ENCODE measurements at places on chromosomes 3 and 15.

DNA sequence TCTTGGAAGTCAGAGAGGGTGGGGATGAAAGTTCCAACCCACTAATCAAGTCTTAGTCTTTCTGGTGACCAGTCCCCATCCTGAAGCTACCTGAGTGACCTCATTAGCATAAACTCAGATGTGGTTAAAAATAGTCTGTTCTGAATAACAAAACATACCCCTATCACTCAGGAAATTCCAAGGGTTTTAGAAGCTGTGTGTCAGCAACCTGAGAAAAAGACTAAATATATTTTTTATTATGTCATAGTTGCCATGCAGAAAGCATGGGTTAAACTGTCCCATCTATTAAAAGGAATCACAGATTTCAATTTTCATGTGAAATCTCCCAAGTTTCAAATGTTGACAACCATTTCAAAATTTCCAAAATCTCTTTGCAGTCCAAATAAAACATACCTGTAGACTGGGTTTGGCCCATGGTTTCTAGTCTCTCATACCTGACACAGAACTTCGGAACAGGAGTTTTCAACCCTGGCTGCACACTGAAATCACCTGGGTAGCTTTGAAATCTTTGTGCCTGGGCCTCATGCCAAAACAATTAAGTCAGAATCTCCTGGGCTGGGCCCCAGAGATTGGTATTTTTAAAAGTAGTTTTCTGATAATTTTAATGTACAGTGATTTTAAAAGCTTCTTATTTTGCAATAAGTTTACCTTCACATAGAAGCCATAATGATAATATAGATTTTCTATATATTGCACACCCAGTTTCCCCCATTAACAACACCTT is 476.3 kb downstream of the RBMS3 start:
- DNase-seq = no peak

DNA sequence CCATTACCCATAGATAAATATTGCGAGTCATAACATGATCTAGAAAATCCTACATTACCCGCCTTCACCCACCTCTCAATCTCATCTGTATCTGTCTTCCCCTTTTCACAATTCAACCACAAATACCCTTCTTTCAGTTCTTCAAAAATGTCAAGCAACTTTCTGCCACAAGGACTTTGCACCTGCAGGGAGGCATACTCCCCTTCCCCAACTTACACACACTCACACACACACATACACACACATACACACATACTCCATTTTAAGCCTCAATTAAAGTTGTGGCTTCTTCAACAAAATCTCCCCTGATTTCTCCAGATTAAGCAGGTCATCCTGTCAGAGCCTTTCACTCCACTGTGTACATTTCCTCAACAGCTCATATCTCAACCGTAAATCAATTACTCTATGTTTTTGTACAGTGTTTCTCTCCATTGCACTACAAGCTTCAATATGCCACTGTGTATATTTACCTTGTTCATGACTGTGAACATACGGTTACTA is 33.1 kb upstream of the CCDC50 start:
- DNase-seq = no peak

DNA sequence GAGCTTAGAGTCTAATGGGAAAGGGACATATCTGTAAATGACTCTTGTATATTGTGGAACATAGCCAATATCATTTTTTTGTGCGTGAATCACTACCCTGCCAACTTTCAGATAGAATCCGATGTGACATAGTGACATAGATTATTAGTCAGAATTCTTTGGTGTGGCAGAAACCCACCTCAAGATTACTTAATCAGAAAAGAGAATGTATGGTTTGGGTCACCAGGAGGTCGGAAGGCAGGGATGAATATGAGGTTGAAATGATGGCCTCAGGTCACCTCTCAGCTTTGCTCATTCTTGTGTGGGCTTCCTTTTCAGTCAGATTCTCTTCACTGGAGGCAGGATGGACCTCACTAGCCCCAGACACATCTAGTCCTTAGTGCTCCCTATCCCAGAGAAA is 41.4 kb downstream of the SNAPC5 start:
- DNase-seq = no peak

GRCh38 chr15:94259121-94259751 is 27.9 kb downstream of the MCTP2 start:
- DNase-seq = no peak

GRCh38 chr3:158085931-158086330 is 20.3 kb downstream of the SHOX2 start:
- DNase-seq = no peak

DNA sequence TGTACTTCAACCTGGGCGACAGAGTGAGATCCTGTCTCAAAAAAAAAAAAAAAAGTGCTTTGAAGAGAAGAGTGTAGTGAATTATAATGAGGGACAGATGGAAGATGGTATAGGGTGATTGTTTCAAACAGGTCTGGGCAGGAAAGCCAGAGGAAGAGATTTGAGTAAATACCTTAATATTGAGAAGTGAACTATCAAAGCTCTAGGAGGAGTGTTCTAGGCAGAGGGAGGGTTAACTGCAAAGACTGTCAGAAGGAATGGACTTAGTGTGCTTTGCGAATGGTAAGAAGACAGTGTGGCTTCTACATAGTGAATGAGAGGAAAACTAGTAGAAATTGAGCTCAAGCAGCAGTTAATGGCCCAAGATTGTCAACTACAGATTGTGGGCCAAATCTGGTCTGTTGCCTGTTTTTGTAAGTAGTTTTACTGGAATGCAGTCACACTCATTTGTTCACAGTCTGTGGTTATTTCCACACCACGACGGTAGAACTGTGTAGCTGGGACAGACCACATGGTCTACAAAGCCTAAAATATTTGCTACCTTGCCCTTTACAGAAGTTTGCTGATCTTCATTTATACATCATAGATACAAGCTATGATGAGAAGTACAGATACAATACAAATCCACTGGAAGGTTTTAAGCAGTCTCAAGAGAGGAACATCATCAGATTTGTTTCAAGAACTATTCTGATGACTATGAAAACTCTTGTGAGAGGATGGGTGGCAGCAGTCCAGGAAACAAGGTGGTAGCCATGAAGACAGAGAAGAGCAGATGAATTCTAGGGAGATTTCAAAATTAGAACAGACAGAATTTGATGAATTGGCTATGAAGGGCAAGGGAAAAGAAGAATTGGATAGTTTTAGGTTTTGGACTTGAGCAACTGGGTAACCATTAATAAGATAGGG is 16.5 kb upstream of the USP50 start:
- no peak for DNase-seq

- DNase-seq = no peak
Measured at GRCh38 chr15:33398555-33398954, 87.8 kb downstream of the RYR3 start.

DNA sequence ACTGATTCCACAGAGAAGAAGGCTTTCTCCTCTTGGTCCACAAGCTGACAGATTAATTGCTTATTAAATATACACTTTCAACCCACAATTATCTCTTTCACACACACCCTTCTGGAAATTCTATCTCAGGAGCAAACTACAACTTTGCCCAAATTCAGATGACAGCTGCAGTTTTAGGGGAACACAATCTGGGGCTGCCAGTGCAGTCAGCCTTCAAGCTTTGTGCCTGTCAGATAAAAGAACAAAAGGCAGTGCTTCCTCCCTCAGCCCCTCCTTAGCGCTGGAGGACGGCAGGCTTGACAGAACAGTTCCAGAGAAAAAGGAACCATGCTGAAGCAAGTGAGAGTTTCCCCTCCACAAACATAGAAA is 99.6 kb downstream of the TMCC1 start:
- no peak for DNase-seq

DNA sequence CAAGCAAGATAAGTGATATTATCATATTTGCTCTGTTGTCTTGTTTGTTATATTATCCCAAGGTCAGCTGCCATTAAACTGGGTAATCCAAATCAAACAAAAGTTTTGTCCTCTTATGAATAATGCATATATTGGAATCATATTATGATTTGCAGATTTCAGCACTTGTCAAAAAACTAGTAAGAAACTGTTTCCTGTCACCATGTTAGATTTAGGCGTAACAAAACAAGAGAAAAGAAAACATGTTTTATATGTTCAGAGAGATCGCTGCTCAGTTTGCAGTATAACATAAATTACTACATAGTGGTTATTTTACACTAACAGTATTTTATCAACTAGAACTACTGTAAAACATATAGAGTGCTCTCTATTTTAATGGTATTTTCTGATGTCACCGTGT is 123.4 kb upstream of the ICE2 start:
- DNase-seq = no peak

DNA sequence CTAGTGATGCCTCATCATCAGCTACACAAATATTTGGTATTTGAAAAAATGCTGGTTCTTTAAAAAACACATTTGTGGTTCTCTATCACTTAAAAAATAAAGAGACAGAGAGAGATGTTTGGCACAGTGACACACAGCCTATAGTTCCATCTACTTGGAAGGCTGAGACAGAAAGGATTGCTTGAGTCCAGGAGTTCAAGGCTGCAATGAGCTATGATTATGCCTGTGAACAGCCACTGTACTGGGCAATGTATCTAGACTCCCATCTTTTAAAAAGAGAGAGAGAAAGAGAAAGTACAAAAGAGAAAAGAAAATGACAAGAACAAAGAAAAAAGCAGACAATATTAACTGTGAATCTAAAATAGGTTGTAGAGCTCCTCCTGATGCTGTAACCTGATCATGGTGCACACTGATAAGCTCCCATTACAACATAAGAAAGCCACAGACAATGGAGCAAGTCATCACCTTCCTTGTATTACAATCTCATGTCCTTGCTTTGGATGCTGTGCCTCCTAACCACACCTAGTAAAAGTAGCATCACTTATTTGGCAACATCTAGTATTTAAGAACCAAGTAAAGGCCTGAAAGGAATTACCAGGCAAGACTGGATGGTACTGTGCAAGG is 31.7 kb upstream of the MAP4 start:
- no peak for DNase-seq

DNA sequence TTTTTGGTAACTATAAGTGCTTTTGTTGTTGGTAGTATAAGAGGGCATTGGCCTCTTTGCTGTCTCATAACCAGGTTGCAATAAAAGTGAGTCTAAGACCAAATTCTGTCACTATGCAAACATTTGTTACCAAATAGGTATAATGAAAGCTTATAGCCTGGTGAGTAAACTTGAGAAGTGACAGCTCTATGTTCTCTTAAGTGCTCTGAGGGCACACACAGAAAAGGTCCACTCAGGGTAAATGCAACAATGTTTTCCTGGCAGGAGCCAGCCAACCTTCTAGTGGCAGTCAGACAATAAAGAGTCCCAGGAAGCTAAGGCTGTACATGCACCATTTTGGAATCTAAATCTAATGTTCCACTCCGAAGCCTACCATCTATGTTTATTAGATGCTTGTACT is 262.1 kb upstream of the TGFBR2 start:
- DNase-seq = no peak

DNA sequence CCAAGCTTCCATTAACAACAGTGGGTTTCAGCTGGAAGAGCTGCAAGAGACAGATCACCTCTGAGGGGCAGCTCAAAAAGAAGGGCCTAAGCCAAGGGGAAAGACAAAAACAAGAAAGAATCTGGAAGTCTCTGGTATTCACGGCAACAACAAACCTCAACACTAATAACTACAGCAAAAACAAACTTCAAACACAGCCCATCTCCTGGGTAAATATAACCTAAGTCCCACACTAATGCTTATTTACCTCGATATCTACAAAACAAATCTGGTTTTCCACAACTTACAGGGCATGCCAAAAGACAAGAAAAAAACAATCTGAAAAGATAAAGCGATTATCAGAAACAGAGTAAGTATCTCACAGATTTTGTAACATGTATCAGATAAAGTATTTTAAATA is 29.7 kb downstream of the TOP2B start:
- no peak for DNase-seq

DNA sequence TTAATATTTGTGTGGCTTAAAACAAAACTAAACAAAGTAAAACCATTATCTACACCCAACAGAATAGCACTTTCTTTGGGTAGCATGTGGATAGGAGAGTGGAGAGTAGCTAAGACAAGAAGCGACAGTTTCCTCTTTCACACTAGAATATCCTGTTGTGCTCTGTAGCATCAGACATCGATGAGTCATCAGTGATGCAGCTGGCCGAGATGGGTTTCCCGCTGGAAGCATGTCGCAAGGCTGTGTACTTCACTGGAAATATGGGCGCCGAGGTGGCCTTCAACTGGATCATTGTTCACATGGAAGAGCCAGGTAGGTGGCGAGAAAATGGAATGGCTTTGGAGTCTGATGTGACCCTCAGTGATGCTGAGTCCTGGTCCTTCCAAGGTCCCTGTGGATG is 108.1 kb downstream of the USP13 start:
- no peak for DNase-seq

DNA sequence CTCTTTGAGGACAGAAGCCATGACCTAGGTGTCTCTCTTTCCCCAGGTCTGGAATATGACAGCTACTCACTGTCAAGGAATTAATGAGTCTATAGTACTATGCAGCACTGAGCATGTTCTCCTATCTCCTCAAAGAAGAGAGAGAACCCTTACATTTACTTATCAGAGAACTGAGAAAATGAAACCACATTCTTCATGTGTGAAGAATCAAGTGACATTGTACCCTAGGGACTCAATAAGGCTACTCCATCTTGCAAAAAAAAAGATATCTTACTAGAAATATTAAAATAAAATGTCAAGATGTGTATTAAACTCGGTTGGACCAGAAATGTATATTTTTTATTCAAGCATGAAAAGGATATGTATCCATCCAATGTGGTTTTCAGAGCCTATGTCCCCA is 133.2 kb upstream of the COL8A1 start:
- no peak for DNase-seq

- DNase-seq = no peak
Measured at GRCh38 chr3:110955301-110955880, 116.2 kb upstream of the NECTIN3 start.

GRCh38 chr3:23944007-23944783 is 891 bp upstream of the NR1D2 start:
- no peak for DNase-seq

- no peak for DNase-seq
Measured at GRCh38 chr15:42363487-42363886, 4.2 kb downstream of the CAPN3 start.

- no peak for DNase-seq
Measured at GRCh38 chr3:12342151-12342550, 53.3 kb downstream of the PPARG start.

GRCh38 chr3:197338586-197338985 is 40.2 kb upstream of the DLG1 start:
- DNase-seq = no peak

DNA sequence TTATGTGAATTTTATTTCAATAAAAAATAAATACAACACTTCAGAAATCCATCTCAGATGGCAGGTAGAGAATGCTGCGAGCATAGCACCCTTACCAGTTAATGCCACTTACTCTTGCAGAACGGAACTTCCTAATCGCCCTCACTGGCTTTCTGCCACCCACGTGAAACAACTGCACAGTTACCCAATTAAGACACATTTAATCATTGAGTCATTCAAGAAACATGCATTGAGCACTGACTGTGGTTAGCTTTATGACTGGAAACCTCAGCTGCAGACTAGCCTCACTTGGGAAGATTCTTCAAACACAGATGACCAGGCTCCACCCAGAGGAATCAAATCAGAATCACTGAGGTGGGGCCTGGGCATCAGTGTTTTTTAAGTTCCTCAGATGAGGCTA is 5.6 kb upstream of the MFGE8 start:
- DNase-seq = no peak

- DNase-seq = no peak
Measured at GRCh38 chr15:32833379-32833821, 115.6 kb downstream of the GREM1 start.

- peak; percentile 46 for DNase-seq
Measured at GRCh38 chr15:65318870-65319356, 14.4 kb downstream of the RNU5B-1 start.
